ENCODE measurements at places on chromosomes 16 and 17.

DNA sequence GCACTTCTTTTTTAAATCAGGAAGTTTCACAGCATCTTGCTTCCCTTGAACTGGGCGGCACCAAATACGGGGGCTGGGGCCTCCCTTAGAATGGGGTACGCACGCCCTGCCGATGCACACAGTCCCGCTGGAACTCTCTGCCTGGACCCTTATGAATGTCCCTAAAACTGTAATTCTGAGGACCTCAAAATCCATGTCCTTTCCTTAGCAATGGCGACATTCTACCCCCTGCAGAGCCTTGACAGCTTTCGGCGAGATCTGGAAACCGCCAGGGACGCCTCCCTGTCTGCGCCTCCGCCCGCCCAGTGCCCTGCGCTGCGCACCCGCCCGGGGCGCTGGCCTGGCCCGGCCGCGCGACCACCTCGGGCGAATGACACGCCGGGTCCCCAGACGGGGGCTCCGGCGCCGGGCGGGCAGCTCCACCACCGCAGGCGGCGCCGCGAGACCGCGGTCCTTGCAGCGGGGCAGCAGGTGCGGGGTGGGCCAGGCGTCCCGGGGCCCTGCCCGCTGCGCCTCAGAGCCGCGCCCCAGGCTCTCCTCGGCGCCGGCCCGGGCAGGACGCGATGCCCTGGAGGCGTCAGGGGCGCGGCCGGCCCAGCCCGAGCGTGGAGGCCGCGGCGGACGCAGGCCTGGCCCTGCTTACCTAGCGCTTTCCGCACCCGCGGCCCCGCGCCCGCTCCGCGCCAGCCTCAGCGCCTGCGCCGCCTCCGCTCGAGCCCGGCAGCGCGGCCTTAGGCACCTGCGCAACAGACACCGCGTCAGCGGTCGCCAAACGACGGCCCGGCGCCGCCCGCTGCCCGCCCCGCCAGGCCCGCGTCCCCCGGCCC, 548 bp downstream of the HAGH start:
- no peak for DNase-seq

GRCh38 chr17:40243761-40244160, 24.7 kb downstream of the WIPF2 start:
- no peak for DNase-seq

GRCh38 chr17:20852990-20853370, 189.8 kb downstream of the USP22 start:
- peak; percentile 14 for DNase-seq

- no peak for DNase-seq
Measured at GRCh38 chr16:79589601-79590102, 10.9 kb downstream of the MAF start.

DNA sequence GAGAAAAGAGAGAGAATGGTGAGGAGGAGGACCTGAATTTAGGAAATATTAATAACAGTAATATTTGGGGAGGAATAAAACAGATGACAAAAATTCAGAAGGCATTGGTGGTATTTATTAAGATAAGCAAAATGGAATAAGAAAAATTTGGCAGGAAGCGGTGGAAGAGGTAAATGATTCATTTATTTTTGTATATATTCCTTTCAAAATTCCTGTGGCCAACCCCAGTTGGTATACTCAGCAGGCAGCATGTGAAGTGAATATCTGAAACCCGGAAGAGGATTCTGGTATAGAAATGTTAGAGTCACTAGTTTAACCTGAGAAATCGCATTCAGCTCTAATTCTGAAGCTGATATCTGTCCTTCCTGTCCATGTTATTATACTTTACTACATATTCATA, 792.0 kb downstream of the KCNJ2 start:
- peak; percentile 9 for DNase-seq

GRCh38 chr17:76138234-76138895, 2.7 kb downstream of the FOXJ1 start:
- DNase-seq: no peak

GRCh38 chr17:49632201-49632600, 45.7 kb downstream of the SPOP start:
- no peak for DNase-seq

- no peak for DNase-seq
Measured at GRCh38 chr16:24204150-24204665, 51.9 kb upstream of the CACNG3 start.

DNA sequence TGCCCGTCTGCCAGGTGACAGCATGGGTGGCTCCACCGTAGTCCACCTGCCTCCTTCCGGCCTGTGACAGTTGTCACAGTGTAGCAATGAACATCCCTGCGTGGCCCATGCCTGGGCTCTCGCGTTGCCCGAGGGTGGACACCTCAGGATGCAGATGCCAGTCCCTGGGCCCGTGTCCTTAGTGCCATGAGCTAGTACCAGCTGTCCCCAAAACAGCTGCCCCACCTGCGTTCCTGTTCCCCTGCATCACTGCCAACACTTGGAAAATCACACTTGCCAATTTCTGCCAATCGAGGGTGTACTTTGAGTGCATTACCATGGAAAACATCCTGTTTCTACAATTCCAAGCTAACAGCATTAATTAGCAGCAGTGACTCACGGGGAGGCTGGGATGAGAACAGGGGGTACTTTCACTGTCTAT, 9.0 kb upstream of the C16orf95 start:
- DNase-seq: no peak

- no peak for DNase-seq
Measured at GRCh38 chr16:28985211-28986041, 574 bp downstream of the LAT start.

- DNase-seq: no peak
Measured at GRCh38 chr17:73271072-73271471, 9.4 kb upstream of the CPSF4L start.

DNA sequence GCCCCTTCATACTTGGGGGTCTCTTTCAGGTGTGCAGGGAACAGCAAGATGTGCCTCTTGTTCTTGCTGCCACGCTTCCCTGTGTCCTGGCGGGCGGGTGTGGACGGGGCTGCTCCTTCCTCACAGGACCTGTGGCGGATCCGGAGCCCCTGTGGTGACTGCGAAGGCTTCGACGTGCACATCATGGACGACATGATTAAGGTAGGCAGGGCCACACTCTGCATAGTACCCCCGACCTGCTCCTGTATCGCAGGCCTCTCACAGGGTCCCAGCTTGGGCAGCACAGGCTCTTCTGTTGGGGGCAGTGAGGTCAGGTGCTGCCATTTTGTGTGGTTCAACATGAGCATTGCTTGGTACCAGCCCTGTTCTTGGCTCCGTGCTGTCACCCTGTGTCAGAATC, 42.5 kb downstream of the PRMT7 start:
- no peak for DNase-seq

GRCh38 chr16:47667956-47668355, 206.8 kb downstream of the PHKB start:
- DNase-seq: no peak

GRCh38 chr17:79789943-79790804, 6.7 kb downstream of the CBX8 start:
- DNase-seq: peak; percentile 41

DNA sequence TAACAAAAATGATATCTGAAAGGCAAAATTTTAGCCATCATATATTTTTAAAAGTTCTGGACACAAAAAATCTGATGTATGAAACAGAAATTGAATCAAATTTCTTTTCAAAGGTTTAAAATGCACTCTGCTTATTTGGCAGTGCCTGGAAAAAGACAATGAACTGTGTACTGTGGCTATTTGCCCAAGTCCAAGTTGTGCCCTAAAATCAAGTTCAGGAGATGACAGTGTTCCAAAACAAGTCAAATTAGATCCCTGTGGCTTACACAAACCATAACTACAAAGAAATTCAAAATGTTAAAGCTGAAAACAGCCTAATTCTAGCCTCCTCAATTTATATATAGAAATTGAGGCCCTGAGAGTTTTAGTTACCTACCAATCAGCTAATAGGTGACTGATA, 25.6 kb downstream of the CMC2 start:
- no peak for DNase-seq

- DNase-seq: no peak
Measured at GRCh38 chr17:17924857-17925250, 47.3 kb downstream of the TOM1L2 start.

DNA sequence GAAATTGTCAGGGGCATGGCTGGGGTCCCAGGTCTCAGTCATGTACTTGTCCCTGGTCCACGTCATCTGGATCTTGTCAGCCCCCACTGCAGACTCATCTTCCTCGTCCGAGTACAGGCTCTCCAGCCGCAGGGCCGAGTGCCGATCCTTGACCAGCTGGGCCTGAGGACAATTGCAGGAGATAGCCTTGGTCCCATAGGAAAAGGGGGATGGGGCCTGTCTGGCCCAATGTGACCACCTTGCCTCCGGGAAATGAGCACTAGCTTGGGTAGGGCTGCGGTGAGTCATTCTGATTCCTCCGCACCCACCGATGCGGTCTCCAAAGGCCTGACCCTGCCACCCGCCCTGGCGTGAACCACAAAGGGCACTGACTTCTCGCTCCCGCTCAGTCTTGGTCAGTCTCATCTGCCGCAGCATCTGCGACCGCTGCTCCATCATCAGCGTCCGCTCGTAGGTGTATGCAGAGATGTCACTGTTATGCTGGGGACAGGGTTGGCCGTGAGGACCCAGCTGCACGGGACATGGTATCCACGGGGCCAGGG, 1.5 kb upstream of the LCAT start:
- DNase-seq: no peak

GRCh38 chr17:69607162-69607834, 192.8 kb downstream of the MAP2K6 start:
- peak; percentile 92 for DNase-seq

GRCh38 chr17:80847496-80848230, 144.0 kb upstream of the CHMP6 start:
- no peak for DNase-seq

DNA sequence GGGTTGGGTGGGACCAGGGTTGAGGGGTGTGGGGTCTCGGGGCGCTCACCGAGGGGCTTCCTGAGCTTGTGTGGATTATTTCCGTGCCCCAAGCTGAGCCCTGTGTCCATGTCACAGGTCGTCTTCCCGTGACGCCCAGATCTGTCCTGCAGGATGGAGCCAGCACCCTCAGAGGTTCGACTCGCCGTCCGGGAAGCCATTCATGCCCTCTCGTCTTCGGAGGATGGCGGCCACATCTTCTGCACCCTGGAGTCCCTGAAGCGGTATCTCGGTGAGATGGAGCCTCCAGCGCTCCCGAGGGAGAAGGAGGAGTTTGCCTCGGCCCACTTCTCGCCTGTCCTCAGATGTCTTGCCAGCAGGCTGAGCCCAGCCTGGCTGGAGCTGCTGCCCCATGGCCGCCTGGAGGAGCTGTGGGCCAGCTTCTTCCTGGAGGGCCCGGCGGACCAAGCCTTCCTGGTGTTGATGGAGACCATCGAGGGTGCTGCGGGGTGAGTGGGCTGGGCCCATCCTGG, 1.0 kb downstream of the TELO2 start:
- peak; percentile 90 for DNase-seq

GRCh38 chr16:65181071-65181561, 59.3 kb upstream of the CDH11 start:
- DNase-seq: no peak

DNA sequence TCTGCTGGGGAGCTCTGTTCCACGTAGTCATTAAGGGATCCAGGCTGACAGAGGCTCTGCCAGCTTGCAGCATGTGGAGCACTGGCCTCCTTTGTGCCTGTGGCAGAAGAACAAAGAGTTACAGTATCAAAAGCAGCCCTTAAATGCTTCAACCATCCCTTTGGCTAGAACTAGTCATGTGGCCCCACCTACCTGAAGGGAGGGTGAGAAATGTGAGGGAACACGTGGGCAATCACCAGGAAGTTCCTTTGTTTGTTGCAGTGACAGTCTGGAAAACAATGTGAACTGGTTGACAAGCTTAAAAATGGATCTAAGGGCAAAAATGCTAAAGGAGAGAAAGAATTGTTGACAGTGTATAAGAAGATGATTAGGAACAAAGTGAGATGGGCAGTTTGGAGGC, 290.4 kb upstream of the HSBP1 start:
- DNase-seq: no peak

DNA sequence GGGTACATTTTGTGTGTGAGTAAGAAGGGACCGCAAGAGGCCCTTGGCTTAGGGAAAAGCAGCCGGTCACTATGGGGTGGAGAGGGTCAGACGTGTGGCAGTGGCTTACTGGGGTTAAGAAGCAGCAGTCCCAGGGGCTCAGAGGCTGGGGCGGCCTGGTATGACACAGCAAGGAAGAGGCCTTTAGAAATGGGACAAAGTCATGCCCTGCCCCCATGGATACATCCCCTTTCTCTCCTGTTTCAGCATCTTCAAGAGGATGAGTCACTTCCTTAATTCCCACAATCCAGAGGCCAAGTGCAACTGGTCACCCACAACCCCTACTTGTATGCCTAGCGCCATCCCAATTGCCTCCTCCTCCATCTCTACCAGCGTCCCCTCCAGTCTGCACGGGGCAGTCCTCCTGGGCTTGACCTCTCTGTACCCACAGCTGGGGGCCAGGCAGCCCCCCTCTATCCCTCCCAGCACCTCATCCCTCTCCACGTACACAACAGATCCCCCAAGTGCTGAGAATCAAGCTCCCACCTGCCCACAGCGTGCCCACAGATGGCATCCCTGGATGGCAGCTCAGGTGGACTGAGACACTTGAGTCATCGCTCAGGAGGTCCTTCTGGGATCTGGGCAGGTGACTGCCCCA, 6.9 kb upstream of the EFTUD2 start:
- DNase-seq: peak; percentile 89

DNA sequence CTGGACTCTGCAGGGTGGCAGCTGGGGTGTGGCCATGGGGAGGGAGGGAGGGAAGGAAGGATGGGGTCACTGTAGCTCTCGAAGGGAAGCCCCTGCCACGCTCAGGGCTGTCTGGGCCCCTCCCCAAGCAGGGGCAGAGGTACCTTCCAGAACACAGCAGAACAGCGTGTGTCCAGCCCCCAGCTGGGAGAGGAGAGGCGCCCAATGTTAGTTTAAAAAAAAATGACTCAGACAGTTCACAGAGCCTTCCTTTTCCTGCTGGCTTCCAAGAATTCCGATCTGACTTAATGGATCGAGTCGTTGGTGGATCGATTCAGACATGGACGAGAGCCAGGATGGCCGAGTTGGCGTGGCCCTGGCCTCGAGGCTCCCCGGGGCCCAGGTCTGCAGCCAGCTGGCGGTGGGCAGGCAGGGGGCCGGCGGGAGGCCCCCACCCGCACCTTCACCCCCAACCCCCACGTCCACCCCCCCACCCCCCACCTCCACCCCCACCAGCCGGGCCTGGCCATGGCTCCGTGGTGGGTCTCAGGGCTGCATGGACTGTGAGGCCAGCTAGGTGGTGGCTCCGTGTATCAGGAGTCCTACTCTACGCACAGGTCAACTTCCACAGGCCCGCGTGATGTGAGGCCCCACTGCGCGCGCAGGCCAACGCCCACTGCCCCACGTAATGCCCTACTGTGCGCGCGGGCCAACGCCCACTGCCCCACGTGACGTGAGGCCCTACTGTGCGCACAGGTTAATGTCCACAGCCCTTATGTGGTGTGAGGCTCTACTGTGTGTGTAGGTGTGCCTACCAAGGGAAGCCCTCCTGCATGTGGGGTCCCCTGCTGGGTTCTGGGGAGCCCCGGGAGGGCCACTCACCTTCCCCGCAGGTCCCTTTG, 21.8 kb downstream of the CACNA1H start:
- no peak for DNase-seq

- peak; percentile 31 for DNase-seq
Measured at GRCh38 chr17:18143044-18143936, 34.7 kb downstream of the MYO15A start.
